CD4-positive, alpha-beta T cell (primary cell): ENCODE measurements at places on chromosomes 3 and 15.

GRCh38 chr15:60731583-60732130 lies 252.7 kb upstream of the ICE2 start:
- no peak for DNase-seq

GRCh38 chr3:64070704-64071103 lies 47.4 kb upstream of the PSMD6 start:
- no peak for DNase-seq

DNA sequence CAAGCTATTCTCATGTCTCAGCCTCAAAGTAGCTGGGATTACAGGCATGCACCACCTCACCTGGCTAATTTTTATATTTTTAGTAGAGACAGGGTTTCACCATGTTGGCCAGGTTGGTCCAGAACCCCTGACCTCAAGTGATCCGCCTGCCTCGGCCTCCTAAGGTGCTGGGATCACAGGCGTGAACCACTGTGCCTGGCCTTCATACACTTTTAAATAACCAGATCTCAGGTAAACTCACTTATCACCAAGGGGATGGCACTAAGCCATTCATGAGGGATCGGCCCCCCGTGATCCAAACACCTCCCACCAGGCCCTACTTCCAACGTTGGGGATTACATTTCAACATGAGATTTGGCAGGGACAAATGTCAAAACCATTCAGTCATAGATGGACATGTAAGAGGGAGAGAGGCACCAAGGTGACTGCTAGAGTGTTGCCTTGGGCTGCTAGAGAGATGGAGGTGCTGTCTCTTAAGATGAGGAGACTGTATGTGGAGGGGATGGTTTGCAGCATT lies 13.3 kb upstream of the DOCK3 start:
- DNase-seq, result no peak

DNA sequence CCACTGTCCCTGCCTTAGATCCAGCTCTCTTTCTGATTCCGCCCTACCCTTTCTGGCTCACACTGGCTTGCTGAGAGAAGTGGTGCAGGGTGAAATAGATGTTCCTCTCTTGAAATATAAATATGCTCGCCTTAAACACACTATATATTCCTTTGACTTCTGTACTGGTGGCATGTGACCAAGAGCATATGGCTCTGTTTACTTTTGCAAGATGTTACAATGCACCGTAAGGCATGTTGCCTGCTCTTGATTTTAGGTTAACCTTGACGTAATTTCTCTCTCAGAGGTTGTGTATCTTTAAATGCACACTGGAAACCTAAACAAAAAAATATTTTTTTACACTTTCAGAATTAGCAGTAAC lies 749 bp downstream of the RSRC1 start:
- no peak for DNase-seq

DNA sequence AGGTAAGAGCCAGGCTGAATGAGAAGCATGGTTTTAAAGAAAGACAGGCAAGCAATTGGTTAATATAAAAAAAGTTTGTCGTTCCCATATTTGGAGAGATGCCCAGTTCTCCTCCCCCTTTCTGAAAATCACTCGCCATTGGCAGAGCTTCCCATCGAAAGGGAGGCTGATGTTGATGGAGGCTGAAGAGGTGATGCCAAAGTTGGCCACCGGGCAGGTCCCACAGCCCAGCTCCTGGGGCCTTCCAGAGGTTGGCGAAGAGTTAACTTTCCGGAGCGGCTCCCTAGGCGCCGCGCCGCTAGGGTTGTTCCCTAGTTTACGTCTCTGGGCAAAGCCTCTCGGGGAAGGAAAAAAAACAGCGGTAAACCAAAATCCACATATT lies 793 bp downstream of the PCOLCE2 start:
- no peak for DNase-seq

GRCh38 chr3:7112523-7113056 lies 251.7 kb downstream of the GRM7 start:
- DNase-seq, result no peak

- DNase-seq, result no peak
Measured at GRCh38 chr3:169311381-169311780, 352.1 kb downstream of the MECOM start.

DNA sequence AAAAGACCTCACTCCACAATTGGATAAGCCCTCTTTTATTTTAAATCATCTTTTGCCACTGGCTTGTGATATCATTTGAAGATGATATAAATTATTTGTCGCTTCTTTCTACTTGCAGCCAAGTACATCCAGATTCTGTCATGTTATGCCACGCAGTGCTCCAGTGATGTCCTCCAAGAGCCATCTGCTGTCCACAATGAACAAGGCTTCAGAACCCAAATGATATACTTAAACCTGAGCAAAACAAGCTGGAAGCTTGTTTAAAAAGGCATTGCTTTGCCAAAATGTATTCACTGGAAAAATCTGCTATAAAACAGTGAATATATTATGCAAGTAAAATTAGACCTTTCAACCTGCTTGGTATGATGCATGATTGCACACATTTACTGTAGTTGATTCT lies 58.8 kb upstream of the ARL6 start:
- DNase-seq, result no peak

DNA sequence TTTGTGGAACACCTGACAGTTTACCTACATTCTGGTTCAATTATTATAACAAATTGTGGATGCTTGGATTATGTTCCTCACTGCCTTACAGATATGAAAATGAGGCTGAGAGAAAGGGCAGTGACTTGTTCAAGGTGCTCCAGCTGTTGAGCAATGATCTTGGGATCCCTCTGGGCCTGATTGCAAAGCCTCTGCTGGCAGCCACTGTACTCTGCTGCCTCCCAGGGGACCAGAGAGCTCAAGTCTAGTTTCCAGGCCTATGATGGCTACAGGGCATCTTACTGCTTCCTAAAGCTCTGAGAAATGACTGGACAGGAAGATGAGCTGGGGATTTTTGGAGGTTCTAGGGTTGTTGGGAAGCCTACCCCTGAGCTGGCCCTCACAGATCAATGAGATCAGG lies 2.3 kb upstream of the SHC4 start:
- DNase-seq, result no peak
